Stimulated activated effector memory CD8-positive, alpha-beta T cell treated with anti-CD3 and anti-CD28 coated beads, Interleukin-12 subunit alpha, Interleukin-12 subunit beta, amount 100 ng/mL, for 72 hours (primary cell): ENCODE measurements at places on chromosomes 12 and 14.

DNA sequence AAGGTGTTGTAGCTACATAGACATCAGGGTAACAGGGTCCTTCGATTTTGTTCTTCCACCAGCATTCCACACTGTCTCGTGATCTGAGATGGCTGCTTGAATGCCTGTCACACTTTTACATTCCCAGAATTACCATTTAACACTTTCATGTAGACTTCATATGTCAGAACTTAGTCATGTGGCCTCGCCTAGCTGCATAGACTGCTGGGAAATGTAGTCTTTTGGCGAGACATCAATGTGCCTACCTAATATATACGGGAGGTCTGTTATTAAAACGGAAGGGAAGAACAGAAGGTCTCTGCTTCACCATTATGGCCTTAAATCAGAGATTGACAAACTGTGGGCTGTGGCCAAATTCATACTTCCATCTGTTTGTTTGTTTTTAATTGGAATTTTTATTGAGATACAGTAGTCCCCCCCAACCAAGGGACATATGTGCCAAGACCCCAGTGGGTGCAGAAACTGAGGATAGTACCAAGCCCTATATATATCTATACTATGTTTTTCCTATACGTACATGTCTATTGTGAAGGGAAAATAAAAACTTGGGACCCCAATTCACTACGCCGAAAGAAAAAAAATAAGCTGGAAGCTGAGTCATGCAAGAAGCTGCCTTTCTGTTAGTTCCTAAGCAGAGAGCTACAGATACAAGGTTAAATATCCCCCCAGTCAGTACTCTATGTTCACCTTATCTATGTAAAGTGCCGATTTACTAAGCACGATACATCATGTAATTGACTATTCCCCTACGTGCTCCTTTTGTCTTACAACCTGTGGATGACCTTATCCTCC lies 11.3 kb upstream of the HRK start:
- DNase-seq, result no peak

- no peak for DNase-seq
Measured at GRCh38 chr12:100995771-100996170, 201.2 kb downstream of the ANO4 start.

GRCh38 chr12:30965613-30965985 lies 39.1 kb downstream of the TSPAN11 start:
- no peak for DNase-seq

DNA sequence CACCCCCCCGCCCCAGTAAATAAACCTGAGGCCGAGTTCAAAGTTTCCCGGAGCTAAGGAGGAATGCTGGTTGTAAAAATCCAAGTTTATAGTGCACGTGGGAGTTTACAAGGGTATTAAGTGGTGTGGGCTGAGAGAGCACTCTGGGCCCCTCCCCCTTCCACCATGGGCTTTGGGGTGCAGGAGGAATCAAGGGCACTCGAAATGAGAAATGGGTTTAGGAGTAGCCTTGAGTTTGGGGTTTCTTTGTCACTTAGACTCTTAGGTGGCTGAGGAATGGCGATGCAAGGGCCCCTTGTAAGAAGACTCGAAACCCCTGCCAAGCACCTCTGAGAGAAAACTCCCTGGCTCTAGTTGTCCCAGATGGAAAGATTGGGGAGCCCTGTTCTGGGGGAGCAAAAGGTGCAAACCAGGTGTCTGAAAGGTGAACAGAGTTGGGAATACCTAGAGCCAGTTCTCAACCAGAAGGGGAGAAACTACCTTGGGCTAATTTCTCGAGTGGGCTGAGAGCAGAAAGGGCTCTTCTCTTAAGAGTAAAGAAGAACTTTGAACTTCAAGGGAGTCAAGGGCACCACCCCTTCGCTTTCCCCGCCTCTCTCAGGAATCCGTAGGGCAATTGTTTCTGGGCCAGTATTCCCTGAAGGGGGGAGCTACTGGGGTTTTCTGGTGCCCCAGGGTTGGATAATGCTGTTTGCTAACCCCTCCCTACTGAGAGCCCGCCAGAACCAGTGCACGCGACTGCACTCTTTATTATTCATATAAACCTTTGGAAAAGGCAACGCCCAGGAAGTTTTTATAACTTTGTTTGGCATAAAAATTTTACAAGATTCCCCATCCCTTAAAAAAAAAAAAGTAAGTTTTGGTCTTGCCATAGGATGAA lies 4.0 kb upstream of the HOTAIR start:
- no peak for DNase-seq

GRCh38 chr14:38749936-38750335 lies 353.1 kb downstream of the SEC23A start:
- DNase-seq, result no peak

DNA sequence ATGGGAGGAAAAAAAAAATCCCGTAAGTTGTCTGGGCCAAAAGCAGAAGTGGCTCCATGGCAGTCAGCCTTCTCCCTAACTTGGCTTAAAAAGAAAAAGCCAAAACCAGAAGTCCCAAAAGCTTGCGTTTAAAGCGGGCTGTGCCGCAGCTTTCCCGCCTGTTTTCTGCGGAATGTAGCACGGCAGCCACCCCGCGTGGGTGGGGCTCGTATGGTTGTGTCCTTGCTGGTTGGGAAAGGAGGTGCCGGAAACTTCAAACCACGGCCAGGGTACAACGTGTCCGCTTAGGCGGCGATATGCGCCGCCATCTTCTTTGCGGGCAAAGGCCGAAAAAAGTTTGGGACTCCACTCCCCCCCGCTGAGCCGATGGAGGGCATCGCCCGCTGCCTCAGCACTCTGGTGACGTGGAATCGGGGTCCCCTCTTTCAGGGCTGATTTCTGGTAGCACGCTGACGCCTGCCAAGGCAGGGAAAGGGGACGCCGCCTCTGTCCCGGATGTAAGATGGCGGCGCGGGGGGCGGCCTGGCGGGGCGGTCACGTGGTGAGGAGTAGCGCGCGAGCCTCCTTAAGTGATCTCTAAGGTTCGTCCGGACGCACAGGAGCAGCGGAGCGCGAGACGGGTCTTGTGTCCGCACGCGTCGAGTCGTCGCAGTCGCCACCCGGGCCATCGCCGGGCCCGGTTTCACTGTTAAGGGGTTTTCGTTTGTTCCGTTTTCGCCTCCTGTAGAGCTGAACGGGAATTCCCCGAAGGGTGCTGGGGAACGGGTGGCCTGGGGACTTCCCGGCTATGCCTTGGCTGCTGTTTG lies 135.8 kb downstream of the MON2 start:
- peak; percentile 96 for DNase-seq

GRCh38 chr12:75984577-75985182 lies 46.9 kb downstream of the PHLDA1 start:
- DNase-seq, result no peak

DNA sequence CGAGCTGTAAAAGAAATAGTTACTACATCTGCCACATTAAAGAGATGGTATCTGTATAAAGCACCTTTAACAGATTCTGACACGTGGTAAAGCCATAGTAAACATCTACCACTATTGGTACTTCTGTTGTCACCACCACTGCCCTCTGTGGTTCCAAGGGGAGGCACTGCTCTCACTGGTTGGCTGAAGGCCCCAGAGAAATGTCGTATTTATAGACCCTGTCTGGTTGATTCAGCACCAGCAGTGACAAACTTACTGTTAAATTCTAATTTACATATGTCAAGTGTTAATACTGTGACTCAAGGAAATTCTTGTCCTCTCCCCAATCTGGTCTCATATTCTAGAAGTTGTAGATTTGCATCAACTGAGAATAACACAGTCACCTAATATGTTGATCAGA lies 281.1 kb downstream of the ERC1 start:
- no peak for DNase-seq

DNA sequence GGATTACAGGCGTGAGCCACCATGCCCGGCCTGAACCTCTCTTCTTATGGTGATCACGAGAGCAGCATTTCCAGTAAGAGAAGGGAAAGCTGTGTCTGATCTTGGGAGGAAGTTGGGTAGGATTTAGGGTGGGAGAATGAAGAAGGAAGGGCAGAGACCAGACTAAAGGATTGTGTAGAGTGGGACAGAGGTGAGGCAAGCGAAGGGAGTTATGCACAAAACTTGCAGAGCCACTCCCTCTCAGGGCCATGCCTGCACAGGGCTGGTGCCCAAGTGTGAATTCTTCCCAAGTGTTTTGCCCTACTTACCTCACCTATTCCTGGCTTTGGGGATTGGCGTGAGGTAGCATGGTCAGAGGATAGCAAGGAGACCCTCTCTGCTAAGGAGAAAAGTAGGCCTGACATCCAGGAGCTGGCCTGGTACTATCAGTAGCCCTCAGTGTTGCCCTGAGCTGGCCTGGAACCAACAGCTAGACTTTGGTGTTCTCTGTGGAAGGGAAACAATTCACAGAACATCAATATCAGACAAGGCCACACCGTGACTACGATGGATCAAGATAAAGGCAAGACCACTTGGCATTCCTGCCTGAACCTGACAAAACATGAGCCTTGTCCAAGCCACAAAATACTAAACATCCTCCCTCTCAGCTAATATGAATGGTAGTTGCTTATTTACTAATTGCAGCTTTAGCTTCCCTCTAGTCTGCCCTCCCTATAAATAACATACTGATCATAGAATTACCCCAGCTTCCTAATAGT lies 201.0 kb upstream of the AMIGO2 start:
- no peak for DNase-seq

GRCh38 chr12:94229902-94230301 lies 81.5 kb downstream of the PLXNC1 start:
- DNase-seq, result no peak

DNA sequence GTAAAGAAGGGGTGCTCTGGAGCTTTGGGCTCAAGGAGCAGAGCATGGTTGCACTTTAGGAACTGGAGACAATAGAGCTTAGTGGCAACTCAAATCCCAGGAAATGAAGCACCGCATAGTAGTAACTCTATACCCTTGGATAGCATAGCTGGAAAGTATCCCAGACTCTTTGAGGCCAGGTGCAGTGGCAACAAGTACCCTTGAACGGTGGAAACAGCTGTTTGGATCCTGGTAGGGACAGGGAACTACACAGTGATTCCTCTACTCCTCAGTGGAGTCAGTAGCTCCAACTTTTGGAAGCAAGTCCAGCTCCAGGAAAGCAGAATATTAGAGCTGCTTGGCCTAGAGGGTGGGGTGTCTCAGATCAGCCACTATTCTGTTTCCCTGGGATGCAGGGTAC lies 129.0 kb upstream of the WSCD2 start:
- DNase-seq, result no peak

- DNase-seq, result no peak
Measured at GRCh38 chr14:22564463-22564862, 24.6 kb downstream of the DAD1 start.

GRCh38 chr12:45833401-45833800 lies 103.9 kb downstream of the ARID2 start:
- DNase-seq, result no peak

DNA sequence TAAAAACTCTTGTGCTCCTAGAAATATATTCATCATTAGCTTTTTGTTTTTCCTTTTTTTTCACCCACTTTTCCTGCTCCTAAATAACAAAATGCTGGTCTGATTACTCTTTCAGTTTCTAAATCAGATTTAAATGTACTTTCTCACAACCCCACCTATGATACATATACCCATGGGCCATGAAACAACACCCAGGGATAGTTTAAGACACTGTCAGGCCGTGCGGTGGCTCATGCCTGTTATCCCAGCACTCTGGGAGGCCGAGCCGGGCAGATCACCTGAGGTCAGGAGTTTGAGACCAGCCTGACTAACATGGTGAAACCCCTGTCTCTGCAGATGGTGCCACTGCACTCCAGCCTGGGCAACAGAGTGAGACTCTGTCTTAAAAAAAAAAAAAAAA lies 1.6 kb upstream of the NUMB start:
- DNase-seq, result no peak

DNA sequence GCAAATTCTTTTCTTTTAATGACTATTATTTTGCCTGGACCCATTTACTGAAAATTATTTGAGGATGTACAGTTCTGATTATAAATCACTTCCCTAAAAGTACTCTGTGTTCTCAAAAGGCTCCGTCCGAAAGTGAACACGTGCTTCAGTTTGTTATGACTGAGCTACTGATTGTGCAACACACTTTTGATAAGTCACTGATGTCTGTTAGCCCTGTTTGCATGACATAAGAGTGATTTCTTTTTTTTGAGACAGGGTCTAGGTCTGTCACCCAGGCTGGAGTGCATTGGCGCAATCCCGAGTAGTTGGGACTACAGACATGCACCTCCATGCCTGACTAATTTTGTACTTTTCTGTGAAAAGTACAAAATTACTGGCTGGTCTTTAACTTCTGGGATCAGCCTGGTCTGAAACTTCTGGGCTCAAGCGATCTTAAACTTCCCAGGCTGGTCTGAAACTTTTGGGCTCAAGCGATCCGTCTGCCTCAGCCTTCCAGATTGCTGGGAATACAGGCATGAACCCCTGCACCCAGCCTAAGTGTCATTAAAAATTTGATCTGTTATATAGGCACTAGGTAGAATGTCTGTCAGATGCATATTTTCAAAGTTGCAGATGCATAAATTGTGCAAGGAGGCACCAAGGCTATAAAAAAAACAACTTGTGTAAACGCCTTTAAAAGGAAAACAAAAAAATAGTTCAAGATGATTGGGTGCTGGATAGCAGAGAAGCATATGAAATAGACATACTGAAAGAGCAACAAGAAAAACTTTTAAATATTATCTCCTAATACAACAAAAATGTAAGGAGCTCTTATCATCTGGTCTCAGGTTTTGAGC lies 111.5 kb downstream of the SRGAP1 start:
- no peak for DNase-seq

DNA sequence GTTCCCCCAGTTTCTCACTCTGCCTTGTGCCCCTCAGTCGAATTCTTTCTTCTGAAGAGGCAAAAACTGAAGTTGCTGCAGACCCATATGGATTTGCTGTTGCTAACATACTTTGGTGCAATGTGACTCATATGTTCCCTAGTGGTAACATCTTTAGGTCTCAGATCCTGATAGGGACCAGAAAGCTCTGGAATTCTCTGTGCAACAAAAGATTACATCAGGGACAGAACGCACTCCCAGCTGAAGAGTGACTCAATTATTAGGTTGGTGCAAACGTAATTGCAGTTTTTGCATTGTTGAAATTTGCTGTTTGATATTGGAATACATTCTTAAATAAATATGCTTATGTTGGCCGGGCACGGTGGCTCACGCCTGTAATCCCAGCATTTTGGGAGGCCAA lies 8.2 kb upstream of the DHRS2 start:
- DNase-seq, result no peak

GRCh38 chr14:97874394-97874793 lies 1077.2 kb downstream of the VRK1 start:
- DNase-seq, result no peak

DNA sequence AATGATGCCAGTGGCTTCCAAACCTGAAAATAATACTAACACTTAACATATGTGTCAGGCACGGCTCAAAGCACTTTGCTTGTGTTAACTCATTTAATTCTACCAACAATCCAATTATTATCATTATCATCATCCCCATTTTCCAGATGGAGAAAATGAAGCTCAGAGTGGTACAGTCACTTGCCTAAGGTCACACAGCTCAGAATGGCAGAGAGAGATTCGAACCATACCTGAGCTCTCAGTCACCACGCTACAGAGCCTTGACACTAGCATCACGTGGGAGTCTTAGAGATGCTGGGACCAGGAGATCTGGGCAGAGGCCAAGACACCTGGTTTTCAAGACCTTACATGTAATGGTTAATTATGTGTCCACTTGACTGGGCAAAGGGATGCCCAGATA lies 34.2 kb downstream of the DHX37 start:
- DNase-seq, result no peak

DNA sequence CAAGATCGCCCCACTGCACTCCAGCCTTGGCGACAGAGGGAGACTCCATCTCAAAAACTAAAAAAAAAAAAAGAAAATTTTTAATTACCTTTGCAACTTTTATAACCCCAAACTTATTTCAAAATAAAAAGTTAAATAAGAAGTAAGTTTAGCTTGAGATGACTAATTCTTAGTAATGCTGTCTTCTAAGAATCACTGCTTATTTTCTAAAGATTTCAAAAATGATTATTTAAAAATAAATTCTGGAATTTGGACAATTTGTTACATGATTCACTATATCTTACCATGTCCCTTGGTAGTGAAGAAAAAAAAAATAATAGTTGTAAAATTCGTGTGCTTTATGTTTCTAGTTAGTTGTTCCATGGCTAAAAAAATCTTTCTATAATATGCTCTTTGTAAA lies 11.6 kb upstream of the HECTD1 start:
- DNase-seq, result no peak
